Femur (tissue), 1 donor: ENCODE measurements at places on chromosomes 7 and 10.

- no peak for DNase-seq
These were observed 587.2 kb upstream of the MKI67 start for GRCh38 chr10:128713471-128713870.

DNA sequence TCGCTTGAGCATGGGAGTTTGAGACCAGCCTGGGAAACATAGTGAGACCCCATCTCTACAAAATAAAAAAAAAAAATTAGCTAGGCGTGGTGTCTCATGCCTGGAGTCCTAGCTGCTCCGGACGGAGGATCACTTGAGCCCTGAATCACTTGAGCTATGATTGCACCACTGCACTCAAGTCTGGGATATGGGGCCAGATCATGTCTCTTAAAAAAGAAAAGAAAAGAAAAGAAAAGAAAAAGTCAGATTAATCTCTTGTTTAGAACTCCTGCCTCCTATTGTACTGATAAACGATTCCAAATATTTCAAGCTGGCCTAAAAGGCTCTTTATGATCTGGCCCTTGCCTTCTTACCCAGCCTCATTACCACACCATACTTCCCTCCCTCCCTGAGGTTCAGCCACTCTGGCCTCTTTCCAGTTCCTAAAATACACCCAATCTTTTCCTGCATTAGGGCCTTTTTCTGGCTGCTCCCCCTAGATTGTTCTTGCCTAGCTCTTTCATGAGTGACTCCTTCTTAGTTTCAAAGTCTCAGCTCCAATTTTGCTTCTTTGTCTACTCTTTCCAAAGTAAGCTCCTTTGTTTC is 41.7 kb downstream of the VCL start:
- peak; percentile 56 for DNase-seq

GRCh38 chr10:107103174-107104025 is 61.1 kb downstream of the SORCS1 start:
- DNase-seq = no peak

DNA sequence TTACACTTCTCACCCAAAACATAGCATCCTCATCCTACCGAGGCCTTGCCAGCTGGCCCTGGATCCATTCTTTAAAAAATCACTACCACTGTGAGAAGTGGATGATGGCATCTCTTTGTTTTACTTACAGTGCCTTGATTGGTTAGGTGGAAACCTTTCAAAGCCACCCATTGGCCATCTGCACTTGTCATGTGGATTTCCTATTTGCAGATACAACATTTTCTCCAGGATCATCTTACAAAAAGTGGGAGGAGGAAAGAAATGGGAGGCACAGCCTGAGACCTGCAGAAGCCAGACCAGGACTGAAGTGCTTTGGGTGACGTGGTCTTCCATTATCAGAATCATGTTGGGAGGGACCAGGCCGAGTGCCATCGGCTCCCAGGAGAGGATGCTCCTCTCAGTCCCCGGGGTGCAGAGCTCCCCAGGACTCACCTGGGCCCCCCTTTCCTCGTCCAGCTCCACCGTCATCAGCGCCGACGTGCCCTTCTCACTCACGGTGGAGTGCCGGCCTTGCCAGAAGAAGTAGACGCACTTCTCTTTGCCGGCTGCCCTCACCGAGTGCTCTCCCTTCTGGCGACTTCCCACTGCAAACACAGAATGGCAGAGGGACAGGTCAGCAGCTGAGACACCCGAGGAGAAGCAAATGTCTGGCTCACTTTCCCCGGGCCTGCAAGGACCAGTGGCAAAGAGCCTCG is 161.2 kb downstream of the SVIL start:
- no peak for DNase-seq

DNA sequence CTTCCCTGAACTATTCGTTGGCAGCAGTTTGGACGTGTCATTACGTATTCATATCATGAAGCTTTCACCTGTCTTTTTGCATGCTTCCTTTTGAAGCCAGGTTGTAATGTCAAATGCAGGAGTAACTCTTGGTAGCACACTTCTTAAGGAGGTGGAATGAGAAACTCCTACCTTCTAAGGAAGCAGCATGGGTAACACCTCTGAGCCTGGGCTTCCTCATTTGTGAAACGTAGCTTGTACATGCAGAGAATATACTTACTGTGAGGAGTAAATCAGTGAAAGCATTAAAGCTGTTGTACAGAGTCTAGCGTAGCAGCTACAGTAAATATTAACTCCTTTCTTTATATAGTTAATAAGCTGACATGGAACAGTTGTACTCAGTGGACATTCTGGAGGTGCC is 21.1 kb downstream of the CUL1 start:
- DNase-seq = no peak

DNA sequence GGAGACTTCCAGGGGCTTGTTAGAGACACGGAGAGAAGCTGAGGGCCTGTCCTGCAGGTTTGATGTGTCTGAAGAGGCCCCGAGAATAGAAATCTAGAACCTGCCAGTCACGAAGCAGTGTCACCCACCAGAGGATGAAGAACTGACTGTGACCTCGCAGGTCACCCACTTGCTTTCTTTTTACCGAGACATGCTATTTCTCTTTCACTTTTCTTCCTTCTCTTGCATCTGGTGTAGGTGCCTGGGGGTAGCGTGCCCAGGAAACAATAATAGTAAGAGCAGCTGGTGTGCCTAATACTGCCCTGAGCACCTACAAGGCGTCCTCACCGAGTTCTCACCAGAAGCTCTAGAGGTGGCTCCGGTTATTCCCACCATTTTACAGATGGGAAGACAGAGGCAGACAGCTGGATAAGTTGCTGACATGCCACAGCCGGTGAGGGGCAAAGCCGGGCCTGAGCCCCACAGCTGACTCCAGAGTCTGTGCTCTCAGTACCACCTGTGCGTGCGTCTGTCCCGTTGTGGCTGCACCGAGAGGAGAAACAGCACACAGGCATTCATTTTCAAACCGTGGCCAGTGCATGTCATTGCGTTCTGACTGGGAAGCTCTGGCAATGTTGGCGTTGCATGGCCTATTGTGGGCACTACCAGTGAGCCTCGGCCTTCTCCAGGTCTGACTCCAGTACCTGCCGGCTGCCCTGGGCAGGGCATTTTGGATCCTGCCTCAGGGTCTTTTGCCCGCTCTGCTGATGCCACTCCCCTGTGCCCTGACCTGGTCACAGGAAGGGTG is 7.8 kb downstream of the CHST3 start:
- DNase-seq = no peak

- no peak for DNase-seq
These were observed 220.5 kb downstream of the TCERG1L start for GRCh38 chr10:131090761-131091661.

DNA sequence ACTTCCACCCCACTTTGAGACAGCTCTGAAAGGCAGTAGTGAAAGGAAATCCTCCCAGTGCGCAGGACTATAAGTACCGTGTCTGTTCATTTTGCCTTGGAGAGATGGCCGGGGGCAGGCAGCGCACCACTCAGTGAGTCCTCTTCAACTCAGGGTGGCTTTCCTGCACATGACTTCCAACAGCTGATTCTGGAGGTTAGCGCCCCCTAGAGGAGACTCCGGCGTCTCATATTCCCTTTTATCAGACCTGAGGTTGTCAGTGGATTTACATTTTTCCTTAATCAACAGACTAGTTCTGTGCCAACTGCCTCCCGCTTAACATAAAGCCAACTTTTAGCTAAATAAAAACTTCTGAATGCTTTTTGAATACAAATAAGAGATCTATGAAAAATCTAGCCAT is 101.0 kb downstream of the HERPUD2 start:
- DNase-seq = no peak

GRCh38 chr10:29658984-29659965 is 24.5 kb upstream of the SVIL start:
- DNase-seq = peak; percentile 67

- no peak for DNase-seq
These were observed 63.5 kb upstream of the PITRM1 start for GRCh38 chr10:3235996-3236510.

- no peak for DNase-seq
These were observed 158.4 kb downstream of the PARD3 start for GRCh38 chr10:34656661-34657060.

- no peak for DNase-seq
These were observed 51.2 kb downstream of the FOXL3 start for GRCh38 chr7:340979-341694.

DNA sequence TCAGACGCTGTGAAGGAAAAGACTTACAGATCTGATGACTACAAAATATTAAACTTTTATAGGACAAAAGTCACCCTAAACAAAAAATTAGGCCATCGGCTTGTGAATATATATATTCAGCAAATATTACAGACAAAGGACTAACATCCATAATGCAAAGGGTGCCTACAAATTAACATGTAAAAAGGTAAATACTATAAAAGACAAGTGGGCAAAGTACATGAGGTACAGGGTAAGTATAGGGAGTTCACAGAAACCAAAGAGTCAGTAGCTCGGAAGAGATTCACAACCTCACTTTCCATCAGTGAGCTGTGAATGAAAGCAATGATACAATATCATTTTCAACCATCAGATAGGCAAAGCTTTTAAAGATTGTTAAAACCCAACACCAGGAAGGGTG is 16.7 kb upstream of the KLF14 start:
- DNase-seq = no peak

DNA sequence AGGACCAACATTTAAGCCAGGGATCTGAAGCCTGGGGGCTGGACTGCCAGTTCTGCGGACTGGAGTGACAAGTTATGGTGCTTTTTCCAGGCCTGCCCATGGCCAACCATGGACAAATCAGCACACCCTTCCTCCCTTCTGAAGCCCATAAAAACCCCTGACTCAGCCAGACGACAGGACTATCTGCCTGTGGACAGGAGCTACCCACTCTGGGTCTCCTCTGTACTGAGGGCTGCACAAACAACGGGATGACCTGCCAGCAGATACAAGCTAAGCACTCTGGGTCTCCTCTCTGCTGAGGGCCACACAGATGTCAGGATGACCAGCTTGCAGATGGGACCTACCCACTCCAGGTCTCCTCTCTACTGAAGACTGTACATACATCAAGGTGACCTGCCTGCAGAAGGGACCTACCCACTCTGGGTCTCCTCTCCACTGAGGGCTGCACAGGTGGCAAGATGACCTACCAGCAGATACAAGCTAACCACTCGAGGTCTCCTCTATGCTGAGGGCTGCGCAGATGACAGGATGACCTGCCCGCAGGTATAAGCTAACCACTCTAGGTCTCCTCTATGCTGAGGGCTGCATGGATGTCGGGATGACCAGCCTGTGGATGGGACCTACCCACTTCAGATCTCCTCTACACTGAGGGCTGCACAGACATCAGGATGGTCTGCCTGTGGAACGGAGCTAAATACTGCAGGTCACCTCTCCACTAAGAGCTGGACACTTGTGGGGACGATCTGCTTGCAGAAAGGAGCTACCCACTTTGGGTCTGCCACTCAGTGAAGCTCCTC is 110.1 kb upstream of the GPR22 start:
- no peak for DNase-seq

- no peak for DNase-seq
These were observed 33.0 kb upstream of the NOBOX start for GRCh38 chr7:144436500-144436899.

DNA sequence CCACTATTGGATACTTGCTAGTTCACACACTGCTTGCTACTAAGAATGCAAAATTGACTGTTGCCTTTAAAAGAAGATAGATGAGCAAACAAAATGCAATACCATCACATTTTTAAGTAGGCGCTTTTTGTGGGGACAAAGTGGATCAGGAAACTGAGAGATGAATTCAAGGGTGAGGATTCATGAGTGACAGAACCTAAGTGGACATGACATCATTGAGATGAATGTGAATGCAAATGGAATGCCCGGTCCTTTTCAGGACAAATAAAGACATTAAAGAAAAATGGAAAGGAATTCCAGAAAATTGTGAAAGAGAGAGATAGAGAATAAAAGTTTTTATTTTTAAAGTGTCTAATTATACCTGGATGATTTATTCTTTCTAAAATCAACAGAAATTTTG is 106.3 kb upstream of the AKR1E2 start:
- DNase-seq = no peak

GRCh38 chr7:120990468-120991118 is 2.1 kb downstream of the CPED1 start:
- no peak for DNase-seq

- DNase-seq = no peak
These were observed 428.8 kb downstream of the KCNMA1 start for GRCh38 chr10:77208684-77209256.

DNA sequence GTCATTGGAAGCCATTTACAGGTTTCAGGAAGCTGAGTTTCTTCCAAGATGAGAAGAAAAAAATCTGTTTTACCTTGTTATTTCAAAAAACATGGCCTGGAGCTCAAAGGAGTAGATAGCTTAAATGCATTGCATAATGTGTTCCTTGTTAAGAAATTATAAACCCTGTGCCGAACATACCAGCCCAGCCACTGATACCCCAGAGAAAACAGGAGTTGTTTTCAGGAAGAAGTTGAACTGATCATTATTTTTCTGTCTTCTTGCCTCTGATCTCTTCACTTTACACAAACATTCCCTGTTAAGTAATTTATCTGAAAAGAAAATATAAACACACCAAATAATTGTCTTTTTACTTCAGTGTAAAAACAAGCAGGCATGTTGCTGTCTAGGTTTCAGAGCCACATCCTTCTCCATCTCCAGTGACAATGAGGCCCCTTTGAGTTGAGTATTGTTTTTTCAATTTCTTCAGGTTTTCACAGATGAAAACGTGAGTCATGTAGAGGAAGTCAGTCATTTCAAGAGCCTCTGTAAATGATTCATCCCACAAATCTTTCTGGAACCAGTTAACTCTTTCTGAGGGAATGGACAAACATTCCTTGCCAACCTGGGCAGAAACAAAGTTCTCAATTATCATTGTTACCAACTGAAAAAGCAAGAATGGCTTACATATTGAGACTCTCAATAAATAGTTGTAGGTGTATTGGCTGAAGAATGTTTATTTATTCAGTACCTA is 244.2 kb downstream of the IPMK start:
- no peak for DNase-seq

DNA sequence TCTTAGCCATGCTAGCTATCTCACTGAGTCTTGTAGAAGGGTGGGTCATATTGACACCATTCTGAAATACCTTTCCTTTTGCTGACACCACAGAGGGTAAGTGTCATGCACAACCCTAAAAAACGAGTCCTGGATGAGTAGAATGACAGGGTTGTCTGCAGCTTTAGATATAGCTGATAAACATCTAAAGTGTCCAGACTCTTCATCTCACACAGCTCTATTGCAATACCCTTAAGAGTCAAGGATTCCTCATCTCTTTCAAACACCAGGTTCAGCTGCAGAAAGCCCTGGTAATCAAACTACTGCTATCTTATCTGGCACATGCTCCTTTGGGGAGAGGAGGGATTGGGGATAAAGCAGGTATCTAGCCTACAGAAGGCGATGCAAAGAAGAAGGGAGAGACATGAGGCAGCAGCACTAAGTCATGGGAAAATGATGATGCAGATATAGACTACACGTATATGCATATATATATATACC is 127.0 kb downstream of the ANK3 start:
- DNase-seq = no peak

DNA sequence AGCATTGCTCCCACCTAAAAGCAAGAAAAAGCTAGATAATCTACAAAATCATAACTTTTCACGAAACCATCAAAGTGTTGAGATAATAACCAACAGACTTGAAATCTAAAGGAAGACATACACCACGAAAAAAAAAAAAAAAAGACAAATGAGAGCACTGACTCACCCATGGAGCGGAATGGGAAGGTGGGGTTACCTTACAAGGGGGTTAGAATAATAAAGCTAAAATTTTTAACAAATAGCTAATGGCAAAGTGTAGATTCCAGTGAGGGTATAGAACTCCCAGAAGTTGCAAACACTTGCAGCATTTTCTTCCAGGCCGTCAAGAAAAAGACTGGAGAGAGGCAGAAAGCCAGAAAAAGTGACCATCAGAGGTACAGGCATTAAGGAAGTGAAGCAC is 27.2 kb downstream of the IPMK start:
- no peak for DNase-seq

GRCh38 chr10:97673736-97674525 is 13.1 kb downstream of the AVPI1 start:
- DNase-seq = no peak
